ENCODE measurements at places on chromosomes 7 and 10.
A peak's percentile ranks its signal among the peaks of the same experiment; 100 is the strongest.

GRCh38 chr7:112182749-112183148 lies 23.4 kb downstream of the DOCK4 start:
- no peak for DNase-seq

DNA sequence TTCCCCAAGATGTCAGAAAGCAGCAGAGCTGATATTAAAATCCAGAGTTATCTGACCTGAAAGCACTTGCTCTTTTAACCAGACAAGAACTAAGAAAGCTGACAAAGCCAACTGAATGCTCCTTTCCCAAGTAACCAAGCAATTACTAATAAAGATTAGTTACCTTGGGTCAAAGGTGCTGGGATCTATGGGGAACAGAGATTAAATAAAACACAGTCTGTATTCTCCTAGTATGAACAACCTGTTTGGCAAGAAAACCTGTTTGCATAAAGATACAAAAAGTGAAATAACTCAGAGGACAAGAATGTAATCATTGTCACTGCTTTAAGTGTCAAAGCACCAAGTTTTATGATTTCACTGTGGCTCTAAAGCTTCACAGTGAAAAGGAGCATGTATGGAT lies 35.7 kb downstream of the ITPRID1 start:
- DNase-seq: no peak

- no peak for DNase-seq
Measured at GRCh38 chr7:20290505-20291111, 40.1 kb upstream of the ITGB8 start.

DNA sequence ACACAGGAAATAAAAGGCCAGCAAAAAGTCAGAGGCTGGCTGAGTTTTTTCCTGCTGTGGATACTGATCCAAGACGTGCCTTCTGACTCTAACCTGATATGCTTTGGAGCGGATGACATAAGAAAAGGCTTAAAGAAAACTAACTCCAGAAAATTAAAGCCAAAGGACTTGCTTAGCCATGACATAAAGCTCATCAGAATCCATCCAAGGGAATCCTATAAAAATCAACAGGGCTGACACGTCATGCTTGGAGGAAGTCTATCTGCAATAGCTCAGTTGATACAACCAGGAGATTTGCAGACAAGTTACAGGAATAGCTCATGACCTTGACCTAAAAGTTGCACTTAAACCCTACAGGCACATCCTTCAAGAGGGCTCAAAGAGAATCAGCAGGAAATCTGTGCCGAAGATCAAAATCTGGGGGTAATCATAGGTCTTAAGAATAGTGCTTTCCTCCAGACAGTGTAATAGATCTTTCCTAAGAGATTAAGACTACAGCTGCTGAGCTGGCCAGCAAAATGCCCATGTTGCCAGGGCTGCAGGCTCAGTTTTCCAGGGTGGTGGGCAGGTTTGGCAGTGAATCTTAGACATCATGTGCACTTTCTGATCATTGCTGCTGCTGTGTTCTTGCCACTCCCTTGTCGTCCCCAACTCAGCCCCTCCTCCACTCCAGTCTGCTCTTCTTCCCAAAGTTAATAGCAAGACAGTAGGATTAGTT lies 111.5 kb upstream of the SVIL start:
- no peak for DNase-seq

DNA sequence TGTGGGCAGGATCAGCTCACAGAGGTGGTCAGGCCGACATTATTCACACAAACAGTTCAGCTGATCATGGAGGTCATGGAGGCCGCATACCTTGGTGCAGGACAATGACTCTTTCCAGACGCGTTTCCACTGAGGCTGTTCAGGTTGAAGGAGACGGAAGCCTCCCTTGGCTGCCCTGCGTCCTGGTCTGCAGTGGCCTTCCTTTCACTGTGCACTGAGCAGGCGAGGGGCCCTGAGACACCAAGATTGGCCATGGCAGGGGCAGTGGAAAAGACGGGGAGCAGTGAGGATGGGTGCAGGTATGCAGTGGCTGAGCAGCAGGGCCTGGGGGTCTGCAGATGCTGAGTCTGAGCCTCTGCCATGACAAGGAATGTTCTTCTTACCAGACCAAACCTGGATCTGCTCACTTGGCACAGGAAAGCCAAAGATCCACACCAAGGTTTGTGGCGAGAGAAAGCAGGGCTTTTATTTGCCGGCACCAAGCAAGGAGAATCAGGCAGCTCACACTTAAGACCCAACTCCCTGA lies 263.3 kb downstream of the GLRX3 start:
- DNase-seq: no peak

- DNase-seq: no peak
Measured at GRCh38 chr7:74722153-74722552, 51.7 kb upstream of the NCF1 start.

GRCh38 chr7:5514440-5515035 lies 90.9 kb upstream of the TNRC18 start:
- no peak for DNase-seq

DNA sequence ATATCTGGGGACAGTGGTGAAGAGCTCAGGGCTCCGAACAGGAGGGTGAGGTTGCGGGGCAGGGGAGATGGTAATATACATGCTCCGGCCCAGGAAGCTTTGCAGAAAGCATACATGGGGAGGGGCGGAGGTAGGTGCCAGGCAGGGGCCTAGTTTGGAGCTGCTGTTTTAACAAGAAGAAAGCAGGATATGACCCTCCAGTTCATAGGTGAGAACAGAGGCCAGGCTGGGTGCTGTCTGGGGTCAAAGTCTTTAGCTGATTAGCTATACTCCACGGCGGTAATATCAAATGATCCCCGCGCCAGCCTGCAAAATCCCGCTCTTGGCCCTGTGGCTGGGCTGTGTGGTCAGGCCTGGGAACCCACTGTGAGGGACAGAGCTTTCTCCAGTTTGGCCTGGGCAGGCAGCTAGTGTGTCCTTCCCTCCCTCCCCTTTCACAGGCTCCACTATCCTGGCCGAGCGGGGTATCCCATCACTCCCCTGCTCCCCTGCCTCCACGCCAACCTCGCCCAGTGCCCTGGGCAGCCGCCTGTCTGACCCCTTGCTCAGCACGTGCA lies 95.6 kb downstream of the NEURL1 start:
- no peak for DNase-seq

DNA sequence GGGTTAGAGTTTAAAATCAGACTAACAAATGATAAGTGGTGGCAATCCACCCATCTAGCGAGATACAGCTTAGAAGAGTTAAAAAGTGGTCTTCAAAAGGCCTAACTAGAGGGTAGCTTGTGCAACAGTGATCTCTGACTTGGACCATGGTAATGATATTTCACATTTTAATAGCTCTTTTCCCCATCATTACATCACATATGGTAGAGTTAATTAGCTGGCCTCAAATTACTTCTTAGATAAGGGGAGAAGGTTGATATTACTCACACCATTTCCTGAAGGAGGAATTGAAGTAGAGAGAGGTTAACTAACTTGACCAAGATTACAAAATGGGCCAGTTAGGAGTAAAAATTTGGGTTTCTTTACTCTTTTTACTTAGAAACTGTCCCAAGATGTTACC lies 223.6 kb downstream of the PHTF2 start:
- no peak for DNase-seq

- no peak for DNase-seq
Measured at GRCh38 chr7:93838966-93839365, 51.6 kb downstream of the TFPI2 start.

GRCh38 chr10:44747593-44748172 lies 163.5 kb upstream of the TMEM72 start:
- no peak for DNase-seq

GRCh38 chr7:114444196-114444595 lies 29.6 kb downstream of the FOXP2 start:
- DNase-seq: no peak

GRCh38 chr7:1284743-1285458 lies 52.2 kb downstream of the UNCX start:
- DNase-seq: no peak

DNA sequence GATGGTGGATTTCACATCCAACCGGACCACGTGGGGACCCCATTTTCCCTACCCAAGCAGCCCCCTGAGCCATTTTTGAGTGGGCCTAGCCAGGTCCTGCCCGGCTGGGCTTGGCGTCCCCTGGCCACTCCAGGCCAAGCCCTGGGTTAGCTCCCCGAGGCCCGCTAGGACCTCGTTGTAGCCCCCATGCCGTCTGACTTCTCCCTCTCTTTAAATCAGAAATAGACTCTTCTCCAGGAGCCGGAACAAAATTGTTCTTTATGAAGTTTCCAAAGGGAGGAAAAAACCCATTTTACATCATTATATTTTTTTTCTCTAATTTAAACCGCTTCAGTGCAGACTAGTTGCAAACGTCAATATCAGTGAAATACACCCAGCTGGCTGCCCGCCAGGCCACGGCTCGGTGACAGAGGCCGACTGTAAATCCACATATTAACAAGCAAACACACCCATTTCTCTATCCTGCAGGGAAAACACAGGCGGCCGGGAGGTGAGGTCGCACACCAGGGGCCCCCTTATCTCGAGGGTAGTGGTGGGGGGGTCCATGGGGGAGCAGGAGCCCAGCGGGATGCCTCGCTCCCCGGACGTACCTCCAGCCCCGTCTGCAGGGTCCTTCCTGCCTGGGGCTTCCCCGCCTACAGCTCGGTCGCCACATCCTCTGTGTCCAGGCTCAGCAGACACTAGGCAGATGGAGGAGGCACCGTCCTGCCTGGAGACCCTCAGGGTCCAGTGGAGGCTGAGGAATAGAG lies 72.7 kb downstream of the ELFN1 start:
- peak; percentile 32 for DNase-seq

DNA sequence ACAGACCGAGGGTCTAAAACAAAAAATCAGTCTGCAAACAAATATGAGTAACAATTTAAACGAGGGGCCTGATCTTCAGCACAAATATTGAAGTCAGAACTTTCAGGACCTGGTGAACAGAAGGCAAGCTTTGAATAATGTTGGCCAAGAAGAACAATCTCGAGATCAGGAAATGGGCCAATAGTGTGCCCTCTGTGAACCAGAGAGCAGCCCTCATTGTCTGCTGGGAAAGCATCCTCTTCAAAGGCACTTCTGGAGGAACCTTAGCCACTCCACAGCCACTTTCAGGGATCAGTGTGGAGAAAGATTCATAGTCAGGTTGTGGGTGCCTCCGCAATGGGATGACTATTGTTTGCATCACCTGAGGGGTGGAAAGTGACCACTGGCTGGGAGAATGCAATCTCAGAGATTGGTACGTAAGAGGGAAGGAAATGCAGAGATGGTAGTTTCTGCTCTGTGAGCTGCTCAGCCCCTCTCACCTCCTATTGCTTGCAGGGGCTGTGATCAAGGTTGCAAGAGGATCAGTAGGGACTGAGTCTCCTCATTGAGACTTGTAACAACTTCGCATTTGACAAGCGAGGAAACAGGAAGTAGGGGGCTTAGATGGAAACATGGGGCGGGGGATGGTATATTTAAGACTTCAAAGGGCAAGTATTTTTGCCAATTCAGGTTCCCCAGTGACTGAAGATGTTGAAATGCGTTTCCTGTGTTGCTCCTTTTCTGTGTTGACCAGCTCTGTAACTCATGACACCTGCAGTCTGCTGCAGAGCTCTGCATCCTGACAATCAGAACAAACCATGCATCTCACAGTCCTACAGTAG lies 28.4 kb upstream of the IFRD1 start:
- DNase-seq: peak; percentile 15

GRCh38 chr7:2405601-2406345 lies 2.4 kb downstream of the CHST12 start:
- DNase-seq: peak; percentile 51

GRCh38 chr10:72764151-72764550 lies 72.2 kb downstream of the MCU start:
- DNase-seq: no peak

DNA sequence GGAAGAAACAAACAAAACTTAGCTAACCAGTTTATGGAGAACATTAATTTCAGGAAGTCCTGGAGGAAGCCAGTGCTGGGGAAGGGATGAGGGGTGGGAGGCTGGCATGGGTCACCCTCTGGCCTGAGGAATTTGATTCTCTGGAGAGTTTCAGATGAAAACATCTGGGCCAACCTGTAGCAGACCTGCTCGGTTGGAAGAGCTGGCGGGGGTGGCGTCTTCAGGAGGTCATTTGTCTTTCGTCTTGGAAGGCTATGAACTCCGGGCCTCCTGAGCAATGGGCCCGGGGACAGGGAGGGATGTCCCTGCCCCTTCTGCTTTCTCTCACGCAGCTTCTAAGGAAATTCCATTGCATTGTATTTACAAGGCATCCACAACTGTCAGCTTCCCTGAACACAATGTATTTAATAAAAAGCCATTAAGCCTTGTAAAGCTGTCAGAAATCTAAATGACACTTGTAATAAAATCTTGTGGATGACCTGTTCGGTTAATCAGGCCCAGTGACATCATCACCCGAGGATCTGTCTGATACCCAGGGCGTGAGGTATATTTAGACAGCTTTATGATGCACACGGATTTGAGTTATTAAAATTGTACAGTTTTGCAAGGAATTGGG lies 250.5 kb downstream of the RAB11FIP2 start:
- no peak for DNase-seq

DNA sequence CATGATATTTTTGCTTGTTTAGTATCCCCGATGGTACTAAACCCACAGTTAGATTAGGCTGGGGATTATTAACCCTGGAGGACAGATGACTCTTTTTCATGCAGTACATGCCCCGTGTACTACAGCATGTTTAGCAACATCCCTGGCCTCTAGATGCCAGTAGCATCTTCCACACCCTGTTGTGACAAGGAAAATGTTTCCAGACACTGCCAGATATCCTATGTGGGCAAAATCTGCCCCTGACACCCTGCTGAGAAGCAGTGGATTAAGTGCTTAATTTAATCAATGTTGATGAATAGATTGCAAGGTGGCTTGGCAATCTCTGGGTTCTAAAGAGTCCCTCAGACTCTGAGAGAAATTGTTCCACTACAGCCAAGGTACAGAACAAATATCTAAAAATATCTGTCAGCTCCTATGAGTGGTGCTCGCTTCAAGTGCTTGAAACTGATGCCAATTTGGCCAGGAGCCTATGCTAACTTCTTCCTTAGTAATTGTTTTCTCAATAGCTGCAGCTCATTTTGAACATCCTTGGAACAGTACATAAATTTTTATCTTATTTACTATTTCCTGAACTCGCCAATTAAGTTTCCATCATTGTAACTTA lies 247.0 kb downstream of the SORCS1 start:
- no peak for DNase-seq

GRCh38 chr10:43105102-43105955 lies 28.5 kb downstream of the RET start:
- peak; percentile 77 for DNase-seq

- no peak for DNase-seq
Measured at GRCh38 chr7:107506674-107507339, 37.0 kb downstream of the GPR22 start.

- no peak for DNase-seq
Measured at GRCh38 chr7:70744492-70744891, 387.5 kb upstream of the GALNT17 start.

DNA sequence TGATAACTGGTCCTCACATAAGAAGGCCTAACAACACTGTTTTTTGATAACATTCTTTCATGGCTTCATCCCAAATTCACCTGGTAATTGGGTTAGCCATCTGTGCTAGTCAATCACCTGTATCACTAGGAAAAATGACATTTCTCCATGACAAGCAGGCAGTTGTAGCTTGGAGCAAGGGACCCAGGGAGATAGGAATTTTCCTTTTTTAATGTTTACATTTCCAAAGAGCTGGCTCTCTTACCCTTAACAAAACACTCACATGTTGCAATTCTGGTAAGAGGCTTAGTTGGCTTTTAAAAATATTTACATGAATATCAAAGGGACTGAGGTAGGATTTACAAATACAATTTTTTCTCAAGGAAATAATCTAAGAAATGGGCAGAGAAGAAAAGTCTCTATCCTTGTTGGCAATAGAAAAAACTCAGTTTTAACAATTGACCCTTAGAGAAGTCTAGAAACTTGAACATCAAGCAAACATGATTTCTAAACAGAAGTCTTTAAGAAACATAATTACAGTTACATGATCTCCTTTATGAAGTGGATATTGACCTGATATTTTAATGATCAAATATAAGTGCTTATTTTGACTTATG lies 16.1 kb upstream of the AKR1C1 start:
- DNase-seq: no peak

GRCh38 chr10:18397906-18398305 lies 253.5 kb downstream of the NSUN6 start:
- DNase-seq: no peak
